Hindlimb muscle (tissue), 1 donor: ENCODE measurements at places on chromosomes 2 and 18.
A peak's percentile ranks its signal among the peaks of the same experiment; 100 is the strongest.

- DNase-seq, result peak; percentile 1
Observed at GRCh38 chr18:31954349-31954748, 11.4 kb upstream of the TRAPPC8 start.

DNA sequence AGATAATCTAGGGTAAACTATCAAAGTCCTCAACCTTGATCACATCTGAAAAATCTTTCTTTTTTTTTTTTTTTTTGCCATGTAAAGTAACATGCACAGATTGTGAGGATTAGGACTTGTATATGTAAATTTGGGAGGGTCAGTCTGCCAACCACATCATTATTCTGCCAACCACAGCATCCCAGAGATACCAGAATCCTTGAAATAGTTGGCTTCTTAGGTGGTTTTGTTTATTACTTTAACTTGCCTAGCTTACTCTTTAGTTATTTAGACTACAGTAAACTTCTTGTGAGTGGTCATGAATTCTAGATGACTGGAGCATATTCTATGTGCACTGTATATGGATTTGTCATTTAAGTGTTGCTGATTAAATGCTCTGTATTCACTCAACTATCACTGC lies 242.1 kb upstream of the RBMS1 start:
- no peak for DNase-seq

- no peak for DNase-seq
Observed at GRCh38 chr18:60471652-60472051, 99.1 kb upstream of the MC4R start.

GRCh38 chr2:152387041-152387440 lies 52.1 kb downstream of the FMNL2 start:
- DNase-seq, result no peak

DNA sequence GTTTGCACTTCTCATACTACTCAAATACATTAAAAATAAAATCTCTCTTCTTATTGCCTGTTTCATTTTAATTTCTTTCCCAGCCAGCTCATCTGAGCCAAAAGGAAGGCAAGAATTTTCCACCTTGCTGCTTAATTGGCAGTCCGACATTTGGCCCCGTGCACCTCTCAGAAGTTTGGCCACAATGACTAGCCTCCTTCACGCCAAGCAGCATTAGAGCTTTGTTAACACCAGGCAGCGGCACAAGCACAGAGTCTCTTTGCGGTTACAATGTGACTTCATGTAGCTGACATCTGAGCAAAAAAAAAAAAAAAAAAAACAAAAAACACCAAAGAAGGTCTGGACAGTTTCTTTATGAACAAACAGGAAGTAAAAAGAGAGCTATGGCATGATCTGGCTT lies 248.9 kb downstream of the OSR1 start:
- peak; percentile 40 for DNase-seq

DNA sequence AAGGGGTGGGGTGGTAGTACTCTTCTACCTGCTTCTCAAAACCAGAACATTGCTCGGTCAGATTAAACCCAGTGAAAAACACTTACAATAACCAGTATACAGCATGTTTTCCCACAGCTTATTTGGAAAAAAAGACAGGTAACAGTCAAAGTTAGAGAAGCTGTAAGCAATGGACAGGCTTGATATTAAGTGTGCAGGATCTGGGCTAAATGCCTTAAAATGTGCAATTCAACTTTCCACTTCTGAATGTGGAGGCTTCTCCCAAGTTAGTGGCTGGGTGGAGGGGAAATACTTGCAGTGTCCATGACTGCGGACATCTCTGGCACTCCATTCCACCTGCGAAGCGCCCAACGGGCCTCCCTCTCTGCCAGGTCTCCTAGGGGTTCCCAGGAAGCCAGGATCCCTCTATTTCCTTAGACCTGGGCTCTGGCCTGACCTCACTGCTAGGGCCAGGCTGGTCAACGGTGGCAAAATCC lies 5.3 kb downstream of the ZEB2 start:
- DNase-seq, result no peak

DNA sequence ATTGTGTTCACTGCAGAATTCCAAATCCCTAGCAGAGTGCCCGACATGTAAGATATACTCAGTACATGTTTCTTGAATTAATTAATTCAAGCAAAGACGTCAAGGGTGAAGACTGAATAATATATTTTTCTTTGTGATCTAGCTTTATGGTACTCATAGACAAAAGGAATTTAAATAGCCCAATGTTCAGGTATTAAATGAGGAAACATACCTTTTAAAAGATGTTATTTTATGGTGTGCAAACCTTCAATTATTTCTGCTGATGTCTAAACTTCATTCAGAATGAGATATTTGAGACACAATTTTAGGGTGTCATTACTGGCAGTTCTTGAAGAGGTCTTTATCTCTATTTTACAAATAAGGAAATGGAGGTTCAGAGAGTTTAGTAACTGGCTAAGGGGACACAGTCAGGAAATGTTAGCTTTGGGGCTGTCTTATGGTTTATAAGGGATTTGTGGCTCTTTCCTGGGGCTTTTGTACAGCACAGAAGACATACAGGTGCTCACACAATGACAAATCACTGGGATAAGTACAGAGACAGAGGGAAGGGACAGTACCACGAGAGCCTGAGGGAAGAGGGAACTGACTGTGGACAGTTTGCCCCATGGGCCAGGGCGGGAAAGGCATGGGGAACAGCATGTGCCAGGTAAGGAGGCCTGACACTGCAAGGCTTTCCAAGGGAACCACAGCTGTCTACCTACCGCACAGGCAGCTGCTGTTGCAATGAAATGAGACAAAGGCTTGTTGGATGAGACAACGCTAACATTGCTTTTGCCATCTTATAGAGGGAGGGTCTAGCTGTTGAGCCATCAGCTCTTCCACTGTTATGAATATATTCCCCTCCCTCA lies 155.3 kb downstream of the DDX1 start:
- no peak for DNase-seq

DNA sequence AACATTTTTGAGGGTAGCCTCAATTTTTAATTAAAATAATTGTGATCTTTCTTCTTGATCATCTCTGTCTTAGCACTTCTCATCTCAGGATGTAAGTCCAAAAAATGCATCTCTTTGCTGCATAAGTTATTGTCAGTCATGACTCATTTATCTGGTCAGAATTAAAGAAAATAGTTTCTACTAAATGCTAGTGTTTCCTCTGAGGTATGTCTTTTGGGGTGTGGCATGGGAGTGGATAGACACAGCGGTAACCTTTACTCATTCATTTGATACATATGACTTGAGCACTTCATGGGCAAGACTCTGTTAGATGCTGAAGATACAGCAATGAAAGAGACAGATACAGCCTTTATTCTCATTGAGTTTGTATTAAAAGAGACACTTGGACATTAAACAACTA lies 284.7 kb downstream of the IRS1 start:
- DNase-seq, result no peak

GRCh38 chr2:62665446-62665845 lies 40.1 kb upstream of the EHBP1 start:
- no peak for DNase-seq

- no peak for DNase-seq
Observed at GRCh38 chr2:236628256-236628901, 58.8 kb downstream of the ACKR3 start.

GRCh38 chr18:35387152-35387571 lies 10.0 kb upstream of the ZNF396 start:
- no peak for DNase-seq

- DNase-seq, result no peak
Observed at GRCh38 chr2:176079285-176079830, 4.4 kb downstream of the EVX2 start.

DNA sequence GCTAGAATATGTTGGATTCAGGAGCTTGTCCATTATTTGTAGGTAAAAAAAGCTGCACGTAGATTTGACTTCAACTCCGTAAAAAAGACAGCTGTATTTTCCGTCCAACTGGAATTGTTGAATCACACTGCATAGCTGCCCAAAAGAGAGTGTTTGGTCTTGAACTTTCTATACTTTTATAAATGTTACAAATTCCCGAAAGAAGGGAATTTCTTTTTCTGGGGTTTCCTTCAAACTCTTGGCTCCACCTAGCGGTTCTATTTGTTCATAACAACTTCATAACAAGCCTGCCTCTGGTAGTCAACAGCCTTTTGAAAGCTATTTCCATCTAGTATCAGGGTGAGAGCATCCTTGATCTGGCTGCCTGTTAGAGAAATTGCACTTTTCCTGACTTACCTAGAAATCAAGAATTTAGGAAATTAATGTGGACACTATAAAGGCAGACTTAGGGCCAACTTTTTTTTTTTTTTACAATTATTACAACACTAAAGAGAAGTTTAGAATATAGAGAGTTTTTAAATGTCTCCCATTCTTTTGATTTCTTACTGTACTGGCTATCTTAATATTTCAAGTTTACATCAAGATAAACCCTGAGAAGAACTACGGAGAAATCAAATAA lies 48.1 kb downstream of the TMEM185B start:
- peak; percentile 78 for DNase-seq

- no peak for DNase-seq
Observed at GRCh38 chr2:117961201-117961600, 52.7 kb downstream of the CCDC93 start.

DNA sequence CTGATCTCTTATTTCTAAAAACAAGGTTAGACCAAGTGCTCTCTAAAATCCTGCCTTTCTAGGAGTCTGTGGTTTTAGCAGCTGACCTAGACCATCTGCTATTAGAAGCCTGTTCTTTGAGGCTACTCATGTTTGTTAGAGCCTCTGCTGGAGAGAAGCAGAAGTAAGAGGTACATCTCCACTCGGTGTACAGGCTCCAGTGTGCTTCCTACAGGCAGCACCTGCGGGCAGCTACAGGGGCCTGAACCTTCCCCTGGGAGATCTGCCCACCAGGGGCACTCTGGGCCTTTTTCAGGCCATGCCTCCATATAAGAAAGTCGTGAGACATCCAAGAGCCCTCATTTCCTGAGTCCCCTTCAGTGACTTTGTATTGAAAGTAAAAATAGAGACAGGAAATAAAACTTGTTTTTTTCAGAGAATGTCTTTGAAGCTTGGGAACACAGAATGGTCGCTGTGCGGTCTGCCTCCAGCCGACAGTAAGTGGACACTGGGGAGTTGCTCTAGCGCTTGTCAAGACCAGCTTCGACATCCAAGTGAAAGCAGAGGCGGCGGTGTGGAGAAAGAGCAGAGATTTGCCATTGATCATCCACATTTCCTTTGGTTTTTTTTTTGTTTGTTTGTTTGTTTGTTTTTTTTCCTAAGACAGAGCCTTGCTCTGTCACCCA lies 31.7 kb downstream of the ONECUT2 start:
- DNase-seq, result peak; percentile 2

DNA sequence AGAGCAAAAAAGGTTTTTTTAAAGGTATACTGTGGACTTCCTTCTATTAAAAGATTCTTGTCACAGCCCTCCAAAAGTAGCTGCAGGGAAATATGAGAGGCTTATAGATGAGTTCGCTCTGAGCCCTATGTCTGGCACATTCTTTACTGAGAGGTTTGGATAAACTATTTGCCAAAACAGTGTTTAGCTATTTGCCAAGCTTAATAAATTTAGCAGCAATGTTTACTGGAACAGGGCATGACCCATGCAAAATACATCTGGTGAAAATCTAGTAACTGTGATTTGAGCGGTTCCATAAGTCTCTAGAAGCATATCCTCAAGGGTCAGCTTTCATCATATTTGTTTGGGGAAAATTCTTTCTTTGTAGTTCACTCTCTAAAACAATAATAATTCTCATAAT lies 1696.7 kb upstream of the PIK3C3 start:
- peak; percentile 39 for DNase-seq
